Cerebellar cortex (tissue), 1 donor: ENCODE measurements at places on chromosomes 4 and X.

DNA sequence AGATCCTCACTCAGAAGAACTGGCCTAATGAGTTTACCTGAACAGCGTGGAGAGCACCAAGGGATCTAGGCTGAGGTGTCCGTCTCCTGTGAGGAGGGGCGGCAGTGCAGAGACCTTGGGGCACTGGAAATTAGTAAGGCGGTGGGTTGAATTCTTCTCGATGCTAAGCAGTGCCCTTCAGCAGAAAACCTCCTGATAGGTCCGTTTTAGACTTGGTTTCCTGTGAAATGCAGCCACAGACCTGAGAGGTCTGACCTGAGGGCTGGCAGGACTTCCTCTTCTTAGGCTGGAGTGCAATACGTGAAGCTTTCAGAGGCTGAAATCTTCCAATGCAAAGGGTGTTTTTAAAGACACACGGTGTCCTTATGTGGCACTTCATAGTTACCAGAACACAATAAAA, at the start of gene CLNK:
Gene CLNK (minus strand): TSS at position 138 of the 400 bp plus-strand sequence. CDS start 16,899 bp downstream, outside the sequence.
- no peak for DNase-seq

- DNase-seq: no peak
Measured at GRCh38 chr4:7134737-7135388, 57.5 kb upstream of the SORCS2 start.

- no peak for DNase-seq
Measured at GRCh38 chr4:188145601-188146000, 6.4 kb downstream of the TRIML1 start.

DNA sequence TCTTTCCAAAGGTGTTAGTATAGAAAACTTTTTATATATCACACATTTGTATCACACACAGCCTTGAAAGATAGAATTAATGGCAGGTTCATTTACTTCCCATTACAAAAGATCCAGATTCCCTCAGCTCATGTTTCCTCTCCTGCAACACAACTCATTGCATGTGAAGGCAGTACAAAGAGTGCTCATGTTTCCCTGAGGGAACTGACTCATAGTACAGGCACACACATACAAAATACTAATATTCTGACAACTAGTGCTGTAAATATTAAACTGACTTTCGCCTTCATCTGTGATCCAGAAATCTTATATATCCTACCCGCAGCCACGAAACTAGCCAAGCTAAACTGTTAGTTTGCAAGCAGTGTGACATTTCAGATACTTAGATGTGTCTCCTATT, 819.8 kb upstream of the PCDH7 start:
- DNase-seq: no peak

DNA sequence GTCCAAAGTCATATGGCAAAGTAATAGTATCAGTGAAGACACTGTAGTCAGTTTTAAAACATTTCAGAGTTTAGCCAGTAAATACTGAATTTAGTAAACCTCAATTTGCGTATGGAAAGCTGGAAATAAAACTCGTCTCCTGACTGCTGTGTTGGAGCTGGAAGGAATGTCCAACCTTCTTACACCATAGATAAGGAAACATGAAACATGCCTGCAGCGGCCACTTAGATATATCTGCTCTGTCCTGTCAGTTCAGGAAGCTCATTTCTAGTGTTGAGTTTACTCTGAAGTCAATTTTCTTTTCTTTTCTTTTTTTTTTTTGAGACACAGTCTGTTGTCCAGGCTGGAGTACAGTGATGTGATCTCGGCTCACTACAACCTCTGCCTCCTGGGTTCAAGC, 21.2 kb downstream of the ARHGAP10 start:
- DNase-seq: no peak

DNA sequence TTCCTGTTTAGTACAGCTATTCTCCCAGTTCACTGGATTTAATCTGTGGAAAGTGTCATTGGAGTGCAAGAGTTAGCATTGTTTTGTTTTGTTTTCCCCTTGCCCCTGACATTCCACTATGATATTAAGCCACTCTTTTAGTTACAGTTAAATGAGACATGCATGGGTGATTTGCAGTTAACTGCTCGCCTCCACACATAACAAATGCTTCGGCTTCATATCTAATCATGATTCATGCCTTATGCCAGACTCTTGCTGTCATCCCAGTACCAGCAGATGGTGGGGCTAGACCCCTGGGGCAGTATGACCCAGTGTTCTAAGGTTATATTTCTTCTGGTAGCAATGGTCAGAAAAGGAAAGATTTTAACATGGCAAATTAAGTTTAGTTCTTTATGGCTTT, 80.1 kb downstream of the RAP1GDS1 start:
- DNase-seq: peak; percentile 90

- no peak for DNase-seq
Measured at GRCh38 chr4:124017185-124017785, 620.7 kb downstream of the SPRY1 start.

DNA sequence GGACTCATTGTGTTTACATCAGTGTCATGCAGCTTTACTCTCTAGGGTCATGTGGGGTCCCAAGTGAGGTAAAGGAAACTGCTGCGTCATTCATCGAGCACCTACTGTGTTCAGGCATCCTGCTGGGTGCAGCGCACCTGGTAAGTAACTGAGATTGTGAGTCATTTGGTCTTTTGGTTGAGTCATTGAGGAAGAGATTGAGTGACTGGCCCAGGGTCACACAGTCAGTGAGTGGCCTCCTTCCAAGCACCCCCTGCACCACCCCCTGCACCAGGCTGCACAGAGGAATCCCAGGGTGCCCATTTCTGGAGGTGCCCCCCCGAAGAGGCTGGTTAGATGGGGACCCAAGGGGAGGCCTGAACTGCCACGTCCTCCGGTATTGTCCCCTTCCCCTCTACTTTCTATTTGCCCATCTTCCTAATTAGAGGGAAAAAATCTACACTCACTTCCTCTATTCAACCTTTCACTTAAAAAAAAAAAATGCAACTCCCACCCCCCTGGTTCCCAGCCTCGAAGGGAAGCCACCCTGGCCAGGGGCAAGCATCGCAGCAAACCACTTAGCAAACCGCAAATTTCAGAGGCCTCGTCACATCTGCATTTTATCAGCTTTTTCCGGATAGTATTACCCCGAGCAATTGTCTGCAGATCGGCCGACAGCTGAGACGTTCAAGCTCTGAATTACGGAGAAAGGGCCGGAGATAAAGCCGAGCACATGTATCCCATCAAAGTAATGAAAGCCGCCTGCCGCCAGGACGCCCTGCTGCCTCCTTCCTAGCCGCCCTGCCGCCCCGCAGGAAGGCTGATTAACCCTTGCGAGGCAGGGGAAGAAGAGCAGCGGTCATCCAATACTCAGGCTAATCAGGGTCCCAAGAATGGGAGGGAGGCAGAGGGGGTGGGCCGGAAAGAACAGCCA, 96.3 kb upstream of the MSX1 start:
- no peak for DNase-seq

DNA sequence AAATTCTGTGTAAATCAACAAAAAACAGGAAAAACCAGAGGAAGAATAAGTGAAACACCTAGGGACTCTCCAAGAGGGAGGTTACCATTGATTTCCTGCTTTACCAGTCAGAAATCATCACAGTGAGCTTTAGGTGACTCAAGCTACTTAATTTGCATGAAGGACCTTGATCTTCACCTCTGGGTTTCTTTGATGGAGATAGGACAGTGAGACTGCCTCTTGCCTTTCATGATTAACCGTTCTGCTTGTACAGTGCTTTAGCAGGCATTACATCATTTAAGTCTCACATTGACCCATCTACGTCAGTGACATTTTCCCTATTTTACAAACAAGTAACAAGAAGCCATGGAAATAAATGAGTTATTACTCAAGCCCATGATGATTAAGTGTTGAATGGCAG, 3.4 kb upstream of the GK start:
- DNase-seq: no peak

DNA sequence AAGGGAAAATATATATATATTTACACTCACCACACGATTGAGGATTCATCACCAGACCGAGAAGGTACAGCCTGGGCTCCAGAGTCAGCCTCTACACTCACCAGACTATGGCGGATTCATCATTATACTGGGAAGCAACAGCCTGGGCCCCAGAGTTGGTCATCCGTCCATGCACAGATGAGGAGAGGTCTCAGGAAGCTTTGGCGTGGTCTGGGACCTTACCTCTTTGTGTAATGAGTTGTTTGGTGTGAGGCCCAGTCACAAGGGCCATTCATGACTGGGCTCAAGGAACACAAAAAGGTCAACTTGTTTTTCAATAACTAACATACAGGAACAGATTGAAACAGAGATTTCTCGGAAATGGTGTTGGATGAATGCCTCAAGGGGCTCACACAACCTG, 926.1 kb downstream of the FAM133A start:
- no peak for DNase-seq
